CD4-positive, alpha-beta T cell treated with Interleukin-15 for 4 hours (primary cell): ENCODE measurements at places on chromosomes 7 and 10.

DNA sequence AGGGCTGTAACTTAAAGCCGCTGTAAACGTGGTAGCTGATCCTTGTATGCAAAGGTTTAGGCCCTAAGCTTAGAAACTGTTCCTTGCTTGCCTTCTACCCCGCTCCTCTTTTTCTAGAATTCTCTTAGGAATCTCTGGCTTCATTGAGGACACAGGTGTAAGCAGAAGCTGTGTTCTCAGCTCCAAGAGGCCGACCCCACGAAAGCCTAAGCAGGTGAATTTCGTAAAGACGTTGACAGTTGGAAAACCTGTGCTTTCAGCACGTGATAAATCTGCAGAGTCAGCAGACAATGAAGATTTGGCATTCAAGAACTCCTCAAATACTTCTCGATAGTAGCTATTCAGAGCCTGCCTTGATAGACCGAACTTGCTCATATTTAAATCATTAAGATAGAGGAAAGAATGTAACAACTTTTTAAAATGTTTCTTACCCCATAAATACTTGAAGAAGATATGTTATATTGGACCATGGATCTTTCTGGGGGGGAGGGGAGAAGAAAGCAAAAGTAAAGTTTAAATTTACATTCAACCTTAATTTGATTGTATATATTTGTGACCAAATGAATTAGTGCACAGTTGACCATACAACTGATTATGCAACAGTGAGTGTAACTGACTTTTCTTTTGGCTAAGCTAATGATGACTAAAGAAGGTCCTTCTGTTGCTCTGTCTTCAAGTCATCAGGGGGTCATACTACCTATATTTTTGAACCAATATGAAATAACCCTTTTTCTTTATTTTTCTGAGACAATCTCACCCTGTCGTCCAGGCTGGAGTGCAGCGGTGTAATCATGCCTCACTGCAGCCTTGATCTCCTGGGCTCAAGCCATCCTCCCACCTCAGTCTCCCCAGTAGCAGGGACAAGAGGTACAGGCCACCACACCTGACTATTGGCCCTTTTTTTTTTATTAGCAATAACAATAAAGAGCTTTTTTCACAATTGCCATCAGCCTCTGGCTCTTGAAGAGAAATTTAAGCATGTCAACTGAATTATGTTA, 1.2 kb upstream of the GDI2 start:
- DNase-seq: no peak

GRCh38 chr7:38753347-38753746, 122.2 kb upstream of the AMPH start:
- DNase-seq: no peak

GRCh38 chr10:124719213-124719851, 24.8 kb downstream of the FAM53B start:
- DNase-seq: peak; percentile 84

DNA sequence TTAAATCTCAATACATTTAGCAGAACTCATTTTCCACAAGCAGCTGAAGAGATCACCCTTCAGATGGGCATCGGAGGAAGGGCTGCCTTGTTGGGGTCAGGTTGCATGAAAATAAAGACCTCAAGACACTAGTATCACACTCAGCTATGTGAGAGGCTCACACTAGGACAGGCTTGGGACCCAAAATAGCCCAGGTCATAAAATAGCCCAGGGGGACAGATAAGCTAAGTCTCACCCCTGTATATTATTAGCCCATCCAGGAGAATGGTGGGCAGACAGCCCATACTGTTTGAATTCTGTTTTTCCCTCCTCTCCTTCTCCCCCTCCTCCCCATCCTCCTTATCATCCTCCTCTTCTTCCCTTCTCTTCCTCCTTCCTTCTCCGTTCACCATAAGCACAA, 415.1 kb upstream of the C7orf33 start:
- no peak for DNase-seq

GRCh38 chr7:107119376-107120105, 49.3 kb upstream of the HBP1 start:
- no peak for DNase-seq

- no peak for DNase-seq
Observed at GRCh38 chr7:2166625-2167280, 66.0 kb downstream of the MAD1L1 start.

DNA sequence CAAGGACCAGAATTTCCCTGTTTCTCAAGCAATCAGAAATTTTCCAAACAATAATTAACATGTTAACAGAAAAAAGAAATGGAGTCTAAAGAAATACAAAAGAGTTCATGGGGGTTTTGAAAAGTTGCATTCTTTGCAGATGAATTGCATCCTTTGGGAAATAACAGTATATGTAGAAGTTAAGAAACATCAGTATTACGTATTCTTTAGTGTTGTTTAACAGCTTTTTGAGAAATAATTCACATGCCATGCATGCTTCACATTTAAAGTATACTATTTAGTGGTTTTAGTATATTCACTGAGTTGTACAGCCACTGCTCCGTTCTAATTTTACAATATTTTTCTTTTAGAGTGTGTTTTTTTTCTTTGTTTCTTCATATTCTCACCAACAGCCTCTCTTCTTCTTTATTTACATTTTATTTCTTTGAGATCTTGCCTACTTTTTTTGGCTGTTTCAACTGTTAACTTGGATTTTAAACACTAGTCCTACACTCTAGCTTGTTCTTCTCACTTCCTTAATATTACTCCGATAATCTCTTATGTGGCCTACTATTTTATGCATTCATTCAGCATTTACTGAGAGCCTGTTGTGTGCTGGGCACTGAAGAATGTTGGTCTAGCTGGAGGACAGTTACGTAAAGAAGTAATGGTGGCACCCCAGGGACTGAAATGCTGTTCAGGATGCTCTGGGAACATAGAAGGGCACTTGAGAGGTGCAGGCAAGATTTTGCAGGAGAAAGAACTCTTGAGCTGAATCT, 330.1 kb downstream of the EXOC4 start:
- no peak for DNase-seq

DNA sequence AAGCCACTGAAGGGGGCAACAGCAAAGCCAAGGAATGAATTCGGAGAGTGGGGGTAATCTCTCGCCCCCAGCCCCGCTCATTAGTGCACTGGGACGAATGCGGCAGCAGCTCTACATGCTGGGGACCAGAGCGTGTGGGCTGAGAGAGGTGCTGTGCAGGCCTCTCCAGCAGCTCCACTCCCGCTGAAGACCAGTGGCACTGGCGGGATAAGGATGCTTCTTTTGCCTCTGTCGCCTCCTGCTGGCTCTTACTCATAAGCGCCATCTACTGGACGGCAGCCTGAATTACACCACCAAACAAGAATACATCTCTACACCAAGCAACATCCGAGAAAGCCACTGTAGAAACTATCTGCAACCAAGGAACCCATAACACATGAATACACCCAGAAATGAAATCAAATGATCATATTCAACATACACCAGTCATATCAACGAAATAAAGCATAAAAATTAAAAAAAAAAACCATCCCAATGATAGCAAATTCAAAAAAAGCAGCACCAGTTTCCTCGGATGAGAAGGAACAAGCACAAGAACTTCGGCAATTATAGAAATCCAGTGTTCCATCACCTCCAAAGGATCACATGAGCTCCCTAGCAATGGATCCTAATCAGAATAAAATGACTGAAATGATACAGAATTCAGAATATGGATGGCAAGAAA, 79.0 kb upstream of the TMEM168 start:
- DNase-seq: peak; percentile 65
